Fibroblast of lung (primary cell): ENCODE measurements at places on chromosomes 7 and 10. TPM values are rescaled to one million over a fixed set of nuclear protein-coding genes. Genes with fewer than 3 reads are reported as not detected.

DNA sequence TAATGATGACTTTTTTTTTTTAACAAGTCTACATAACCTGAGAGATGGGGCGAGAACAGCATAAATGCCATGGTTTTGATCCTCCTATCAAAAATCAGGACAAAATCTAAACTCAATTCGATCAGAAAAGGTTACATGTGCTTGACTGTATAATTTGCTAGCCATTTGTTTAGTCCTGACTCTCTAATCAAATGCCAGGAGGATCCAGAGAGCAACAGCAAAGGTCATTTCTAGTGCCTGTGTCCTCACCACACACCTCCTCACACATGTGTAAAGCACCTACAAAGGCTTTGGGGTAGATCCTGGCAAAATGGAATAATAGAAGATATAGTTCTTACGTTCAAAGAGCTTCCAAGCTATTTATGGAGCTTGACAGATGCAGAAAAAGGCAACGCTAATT lies 11.0 kb upstream of the FAS start:
- no peak for DNase-seq
- H3K36me3 ChIP-seq = no peaks in the 10 kb centered on the region
- H3K4me3 ChIP-seq = no peak overlapping the region
- H3K27me3 ChIP-seq = no peaks in the 10 kb centered on the region
- no peak overlapping the region for H3K27ac ChIP-seq
- peaks cover 23% of the 10 kb centered on the region for H3K4me1 ChIP-seq

GRCh38 chr10:108591417-108591816 lies 1331.9 kb downstream of the XPNPEP1 start:
- no peak overlapping the region for H3K27ac ChIP-seq
- H3K4me3 ChIP-seq = no peak overlapping the region
- peak; percentile 33 for DNase-seq
- no peaks in the 10 kb centered on the region for H3K36me3 ChIP-seq

DNA sequence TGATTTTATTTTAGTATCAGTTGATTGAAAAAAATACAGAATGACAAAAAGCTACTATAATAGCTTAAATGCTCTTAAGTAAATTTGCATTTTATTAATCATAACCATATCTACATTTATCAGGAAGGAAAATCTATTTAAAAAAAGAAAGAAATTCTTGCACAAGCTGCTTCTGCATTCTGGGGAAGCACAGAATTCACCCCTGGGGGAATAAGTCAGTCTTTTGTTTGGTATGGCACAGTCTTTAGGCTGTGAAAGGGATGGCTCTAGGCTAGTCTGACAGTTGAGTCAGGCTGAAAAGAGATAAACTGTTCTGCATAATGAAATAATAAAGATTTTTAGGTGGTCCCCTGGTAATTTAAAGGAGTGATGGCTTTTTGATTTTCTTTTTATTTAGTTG lies 37.9 kb downstream of the HTR7 start:
- DNase-seq = no peak
- no peaks in the 10 kb centered on the region for H3K36me3 ChIP-seq
- no peaks in the 10 kb centered on the region for H3K27me3 ChIP-seq
- H3K27ac ChIP-seq = no peak overlapping the region

DNA sequence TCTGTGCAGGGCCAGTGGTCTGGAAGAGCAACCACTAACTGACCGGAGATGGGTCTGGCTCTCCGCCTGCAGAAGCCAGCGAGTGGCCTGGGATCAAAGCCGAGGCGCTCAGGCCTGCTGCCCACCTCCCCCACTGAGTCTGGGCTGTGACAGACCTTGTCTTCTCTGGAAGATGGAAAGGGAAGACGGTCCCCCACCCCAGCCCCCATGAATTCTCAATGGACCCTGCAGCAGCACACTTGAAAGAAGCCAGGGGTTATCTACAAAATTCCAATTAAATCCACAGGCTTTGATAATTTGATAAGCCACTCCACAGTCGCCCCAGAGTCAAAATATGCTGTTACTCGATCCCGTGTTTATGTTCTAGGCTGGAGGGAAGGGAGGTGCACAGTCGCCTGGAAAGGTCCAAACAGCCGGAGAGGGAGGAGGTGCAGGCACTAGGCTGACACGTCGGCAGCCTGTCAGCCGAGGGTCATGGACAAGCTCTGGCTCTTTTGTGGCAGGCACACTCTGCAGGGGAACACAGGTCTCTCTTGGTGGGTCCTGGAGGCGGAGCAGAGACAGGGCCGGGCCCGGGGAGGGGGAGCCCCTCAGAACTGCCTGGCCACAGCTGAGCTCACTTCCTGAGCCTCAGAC lies 134.9 kb downstream of the SH3PXD2A start:
- peak; percentile 29 for DNase-seq
- no peak overlapping the region for H3K4me3 ChIP-seq
- H3K4me1 ChIP-seq = peaks cover 11% of the 10 kb centered on the region

- no peaks in the 10 kb centered on the region for H3K4me1 ChIP-seq
- no peak overlapping the region for H3K4me3 ChIP-seq
- no peak for DNase-seq
- H3K36me3 ChIP-seq = no peaks in the 10 kb centered on the region
- H3K27me3 ChIP-seq = no peaks in the 10 kb centered on the region
These were observed 705.0 kb downstream of the AUTS2 start for GRCh38 chr7:70303309-70303708.

- no peak overlapping the region for H3K4me3 ChIP-seq
- H3K27ac ChIP-seq = no peak overlapping the region
- no peak for DNase-seq
- no peaks in the 10 kb centered on the region for H3K36me3 ChIP-seq
These were observed 35.1 kb upstream of the CXCL12 start for GRCh38 chr10:44419790-44420549.

- H3K4me3 ChIP-seq = no peak overlapping the region
- H3K4me1 ChIP-seq = no peaks in the 10 kb centered on the region
- no peak for DNase-seq
- H3K27me3 ChIP-seq = no peaks in the 10 kb centered on the region
- no peak overlapping the region for H3K27ac ChIP-seq
These were observed 11.8 kb downstream of the INPP5A start for GRCh38 chr10:132549371-132549770.

DNA sequence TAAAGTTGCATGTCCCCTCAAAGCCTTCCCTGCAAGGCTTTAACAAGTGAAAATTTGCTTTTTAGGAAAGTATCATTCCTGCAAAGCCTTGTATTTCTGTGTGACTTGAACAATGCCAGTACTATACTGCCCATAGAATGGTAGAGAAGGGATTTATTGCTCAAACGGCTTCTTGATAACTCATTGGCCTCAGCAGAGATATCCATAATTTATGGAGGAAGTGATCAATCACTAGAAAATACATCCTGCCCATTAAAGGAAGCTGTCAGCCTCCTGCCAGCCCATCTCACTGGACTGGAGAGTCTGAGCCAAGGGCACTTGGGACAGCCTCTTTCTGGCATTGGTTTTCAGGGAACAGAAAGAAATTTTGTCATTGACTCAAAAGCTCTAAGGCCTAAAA lies 152.6 kb downstream of the XPNPEP1 start:
- no peak overlapping the region for H3K4me3 ChIP-seq
- H3K27me3 ChIP-seq = no peaks in the 10 kb centered on the region
- H3K27ac ChIP-seq = no peak overlapping the region
- no peaks in the 10 kb centered on the region for H3K36me3 ChIP-seq
- H3K4me1 ChIP-seq = no peaks in the 10 kb centered on the region
- DNase-seq = no peak

GRCh38 chr10:6347391-6347951 lies 144.7 kb downstream of the PFKFB3 start:
- H3K27ac ChIP-seq = no peak overlapping the region
- DNase-seq = peak; percentile 44
- H3K4me3 ChIP-seq = no peak overlapping the region
- H3K36me3 ChIP-seq = no peaks in the 10 kb centered on the region
- H3K27me3 ChIP-seq = no peaks in the 10 kb centered on the region

- H3K27ac ChIP-seq = no peak overlapping the region
- no peaks in the 10 kb centered on the region for H3K27me3 ChIP-seq
- no peaks in the 10 kb centered on the region for H3K4me1 ChIP-seq
- no peak for DNase-seq
- no peak overlapping the region for H3K4me3 ChIP-seq
These were observed 27.7 kb upstream of the TMEM229A start for GRCh38 chr7:124060528-124060927.

- H3K27ac ChIP-seq = peak overlapping the region; percentile 2
- no peaks in the 10 kb centered on the region for H3K27me3 ChIP-seq
- H3K36me3 ChIP-seq = no peaks in the 10 kb centered on the region
- peaks cover 39% of the 10 kb centered on the region for H3K4me1 ChIP-seq
- peak; percentile 70 for DNase-seq
These were observed 36.7 kb downstream of the EGFR start for GRCh38 chr7:55055479-55055878.

DNA sequence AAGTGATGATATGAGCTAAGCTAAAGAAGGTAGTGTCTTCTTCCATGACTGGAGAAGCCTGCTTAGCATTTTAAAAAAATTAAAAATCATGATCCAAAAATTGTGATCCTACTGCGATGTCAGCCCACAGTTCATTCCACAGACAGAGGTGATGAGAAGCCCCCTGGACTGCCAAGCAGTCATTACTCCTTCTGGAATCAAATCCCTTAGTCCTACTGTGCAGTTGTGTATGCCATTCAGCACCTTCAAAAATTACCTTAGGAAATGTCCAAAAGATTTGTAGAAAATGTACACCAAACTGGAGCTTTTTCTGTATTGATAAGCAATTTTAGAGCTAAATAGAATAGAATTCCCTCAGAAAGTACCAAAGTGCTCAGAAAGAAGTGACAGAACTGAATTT lies 283.5 kb upstream of the NFE2L3 start:
- no peak overlapping the region for H3K27ac ChIP-seq
- H3K27me3 ChIP-seq = peaks cover 24% of the 10 kb centered on the region
- H3K4me3 ChIP-seq = no peak overlapping the region
- H3K4me1 ChIP-seq = no peaks in the 10 kb centered on the region
- DNase-seq = no peak

DNA sequence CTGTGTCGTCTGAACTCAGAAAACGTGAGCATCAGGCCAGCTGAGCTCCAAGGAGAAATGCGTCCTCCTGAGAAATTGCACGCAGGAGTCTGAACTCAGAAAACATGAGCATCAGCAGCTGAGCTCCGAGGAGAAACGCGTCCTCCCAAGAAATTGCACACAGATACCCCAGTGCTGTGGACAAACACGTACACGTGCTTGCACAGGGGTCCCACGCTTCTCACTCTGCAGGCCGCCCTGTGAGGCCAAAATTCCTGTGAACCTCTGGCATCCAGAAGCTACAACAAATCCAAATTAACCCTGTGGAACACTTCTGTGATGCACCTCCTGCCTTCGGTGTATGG lies 133.8 kb downstream of the WDR37 start:
- no peak overlapping the region for H3K27ac ChIP-seq
- H3K4me1 ChIP-seq = no peaks in the 10 kb centered on the region
- H3K4me3 ChIP-seq = no peak overlapping the region
- no peak for DNase-seq
- no peaks in the 10 kb centered on the region for H3K27me3 ChIP-seq
- H3K36me3 ChIP-seq = no peaks in the 10 kb centered on the region

GRCh38 chr7:102223184-102223583 lies 63.5 kb upstream of the SH2B2 start:
- H3K36me3 ChIP-seq = peaks cover 2% of the 10 kb centered on the region
- H3K4me3 ChIP-seq = no peak overlapping the region
- no peak for DNase-seq
- no peaks in the 10 kb centered on the region for H3K4me1 ChIP-seq
- H3K27me3 ChIP-seq = no peaks in the 10 kb centered on the region

GRCh38 chr10:13788711-13789447 lies 202.1 kb downstream of the PRPF18 start:
- DNase-seq = peak; percentile 63
- no peak overlapping the region for H3K4me3 ChIP-seq
- peaks cover 25% of the 10 kb centered on the region for H3K4me1 ChIP-seq
- H3K36me3 ChIP-seq = peaks cover 4% of the 10 kb centered on the region

GRCh38 chr10:20105236-20105635 lies 289.0 kb downstream of the PLXDC2 start:
- H3K4me3 ChIP-seq = no peak overlapping the region
- peak; percentile 84 for DNase-seq
- H3K4me1 ChIP-seq = no peaks in the 10 kb centered on the region
- no peaks in the 10 kb centered on the region for H3K36me3 ChIP-seq

GRCh38 chr7:2164646-2165045 lies 68.1 kb downstream of the MAD1L1 start:
- no peaks in the 10 kb centered on the region for H3K36me3 ChIP-seq
- H3K4me3 ChIP-seq = no peak overlapping the region
- H3K4me1 ChIP-seq = no peaks in the 10 kb centered on the region
- no peaks in the 10 kb centered on the region for H3K27me3 ChIP-seq
- no peak overlapping the region for H3K27ac ChIP-seq

DNA sequence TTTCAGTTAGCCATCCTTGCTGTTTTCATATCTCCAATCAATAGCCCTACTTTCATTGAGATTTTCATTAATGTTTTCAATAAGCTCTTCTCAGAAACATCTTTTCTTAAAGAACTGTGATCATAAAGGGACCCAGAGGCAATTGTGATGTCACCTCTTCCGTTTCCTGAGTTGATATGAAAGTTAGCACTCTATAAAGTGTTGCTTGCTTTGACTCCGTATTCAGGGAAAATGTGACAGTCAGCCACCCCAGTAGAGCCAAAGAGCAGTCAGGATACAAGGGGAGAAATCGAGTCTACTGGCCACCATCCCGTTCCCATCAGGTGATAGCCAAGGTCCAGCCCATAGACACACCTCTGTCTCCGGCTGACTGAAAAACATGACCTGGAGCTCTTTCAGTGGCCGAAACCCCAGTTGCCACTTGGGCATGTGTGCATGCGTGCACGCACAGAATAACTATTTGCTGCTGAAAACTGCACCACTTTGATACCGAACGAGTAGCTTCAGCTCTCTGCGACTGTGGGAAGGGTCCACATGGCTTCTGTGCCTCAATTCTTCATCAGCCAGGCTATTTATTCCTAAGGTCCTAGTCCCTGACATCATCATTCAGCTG lies 291.4 kb downstream of the USP6NL start:
- no peaks in the 10 kb centered on the region for H3K4me1 ChIP-seq
- H3K27me3 ChIP-seq = no peaks in the 10 kb centered on the region
- DNase-seq = no peak
- no peak overlapping the region for H3K4me3 ChIP-seq
- H3K27ac ChIP-seq = no peak overlapping the region
- H3K36me3 ChIP-seq = no peaks in the 10 kb centered on the region

GRCh38 chr10:133162178-133162909 lies 2.3 kb downstream of the KNDC1 start:
- H3K36me3 ChIP-seq = no peaks in the 10 kb centered on the region
- H3K27me3 ChIP-seq = peaks cover 11% of the 10 kb centered on the region
- H3K4me3 ChIP-seq = no peak overlapping the region
- no peak for DNase-seq
- H3K4me1 ChIP-seq = no peaks in the 10 kb centered on the region
- H3K27ac ChIP-seq = no peak overlapping the region

The SH3PXD2A gene
- total RNA-seq = 26.2 and 33.2 TPM in 2 replicates

The PNLIPRP1 gene
- total RNA-seq = not detected in 2 replicates

The NEUROD6 gene
- total RNA-seq = not detected in 2 replicates

The MACC1 gene
- total RNA-seq = 0.26 and 0.33 TPM in 2 replicates

The TMEM270 gene
- not detected in 2 replicates for total RNA-seq

The MAPK8 gene
- total RNA-seq = 24.4 and 29.4 TPM in 2 replicates

The AKR1E2 gene
- 5.6 and 11.7 TPM in 2 replicates for total RNA-seq

The CCDC3 gene
- total RNA-seq = 0.26 and 0.33 TPM in 2 replicates

The RPEL1 gene
- total RNA-seq = 0.17 and 0.26 TPM in 2 replicates
